Femur (tissue), 1 donor: ENCODE measurements at places on chromosomes 2 and 18.

DNA sequence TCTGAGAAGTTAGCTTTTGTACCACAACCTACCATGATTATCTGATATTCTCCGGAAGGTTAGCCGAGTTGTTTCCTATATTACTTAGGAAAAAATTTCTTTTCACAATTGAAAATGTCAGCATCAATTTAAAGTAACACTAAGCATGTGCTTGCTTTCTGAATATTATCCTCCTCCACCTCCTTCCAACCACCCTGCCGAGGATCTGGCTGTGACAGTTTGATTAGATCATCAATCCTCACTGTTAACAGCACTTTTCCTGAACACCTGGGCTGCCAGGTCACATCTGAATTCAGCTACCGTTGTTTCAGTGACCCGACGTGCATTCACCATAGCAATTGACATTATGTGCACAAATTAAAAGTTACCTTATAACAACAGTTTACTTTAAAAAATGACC, 207.0 kb downstream of the ZNF407 start:
- DNase-seq = no peak

GRCh38 chr2:160984426-160985077, 175.7 kb upstream of the TANK start:
- peak; percentile 30 for DNase-seq

DNA sequence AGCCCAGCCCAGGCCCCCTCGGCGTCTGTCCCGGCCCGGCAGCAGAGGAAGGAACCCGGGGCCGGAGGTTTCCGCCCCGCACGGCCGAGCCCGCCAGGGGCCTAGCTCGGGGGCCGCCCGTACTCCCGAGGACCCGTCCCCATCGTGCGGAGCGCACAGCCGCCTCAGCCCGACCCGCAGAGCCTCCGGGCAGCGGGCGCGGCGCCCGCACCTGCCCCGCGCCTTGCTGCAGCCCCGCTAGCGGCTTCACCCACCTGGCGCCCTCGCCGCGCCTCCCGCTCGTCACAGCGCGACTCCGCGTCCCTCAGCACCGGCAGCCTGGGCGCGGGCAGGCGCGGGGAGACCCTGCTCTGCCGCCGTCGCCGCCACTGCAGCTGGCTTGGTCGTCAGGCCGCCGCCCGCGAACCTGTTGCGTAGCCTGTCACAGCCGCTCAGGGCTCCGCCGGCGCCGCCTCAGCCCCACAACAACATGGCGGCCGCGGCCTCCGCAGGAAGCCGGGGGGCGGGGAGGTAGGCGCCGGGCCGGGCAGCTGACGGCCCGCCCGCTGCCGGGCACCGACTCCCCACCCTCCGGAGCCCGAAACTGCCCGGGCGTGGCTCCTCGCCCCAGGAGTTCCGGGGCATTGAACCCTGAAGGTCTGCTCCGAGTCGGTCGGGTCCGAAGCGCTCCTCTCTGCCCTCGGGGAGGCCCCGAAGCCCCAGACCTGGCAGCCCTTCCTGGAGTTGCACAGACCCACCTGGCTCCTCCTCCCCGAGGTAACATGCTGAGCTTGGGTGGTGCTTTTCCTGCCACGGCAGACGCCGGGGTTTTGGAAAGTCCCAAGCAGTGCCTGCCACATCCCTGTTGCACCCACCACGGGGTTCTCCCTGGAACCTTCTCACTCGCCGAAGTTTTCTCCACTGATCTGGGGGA, at the start of gene ITSN2:
Gene ITSN2 (minus strand): TSS at position 487 of the 913 bp plus-strand sequence. CDS start 32,454 bp downstream, outside the sequence.
- DNase-seq = peak; percentile 85

GRCh38 chr2:94997981-94998930, 27.3 kb upstream of the MAL start:
- no peak for DNase-seq

- DNase-seq = no peak
Measured at GRCh38 chr2:165835363-165835762, 41.3 kb upstream of the GALNT3 start.
